Endothelial cell (in vitro differentiated cells): ENCODE measurements at places on chromosomes 3 and 15.

DNA sequence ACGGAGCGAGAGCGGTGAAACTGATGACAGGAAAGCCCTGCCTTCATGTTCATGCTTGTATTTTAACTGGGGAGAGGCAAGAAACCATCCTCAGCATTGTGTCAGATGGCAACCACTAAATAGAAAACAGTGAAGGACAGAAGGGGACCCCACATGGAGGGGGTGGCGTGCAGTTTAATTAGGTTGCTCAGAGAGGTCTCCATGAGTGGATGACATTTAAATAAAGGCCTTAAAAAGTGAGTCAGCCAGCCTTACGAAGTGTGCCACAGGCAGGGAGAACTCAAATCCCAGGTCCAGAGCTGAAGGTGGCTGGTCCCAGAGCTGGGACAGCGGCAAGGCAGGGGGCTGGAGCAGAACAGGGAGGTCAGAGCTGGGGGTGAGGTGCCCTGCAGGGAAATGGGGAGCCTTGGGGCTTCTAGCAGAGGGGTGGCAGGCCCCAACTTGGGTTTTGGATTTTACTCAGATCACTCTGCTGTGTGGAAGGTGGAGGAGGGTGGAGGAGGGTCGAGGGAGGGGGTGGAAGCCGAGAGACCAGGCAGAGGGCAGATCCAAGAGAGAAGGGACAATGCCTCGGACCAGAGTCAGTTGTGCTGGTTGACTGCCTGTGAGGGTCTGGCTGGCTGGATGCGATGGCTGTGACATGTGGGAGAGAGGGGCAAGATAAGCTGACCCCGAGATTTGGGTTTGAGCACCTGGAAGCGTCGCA, 73.7 kb downstream of the KLF13 start:
- no peak overlapping the region for H3K4me3 ChIP-seq
- H3K36me3 ChIP-seq, result peaks cover 4% of the 10 kb centered on the region
- no peak for DNase-seq
- peaks cover 6% of the 10 kb centered on the region for H3K4me1 ChIP-seq

DNA sequence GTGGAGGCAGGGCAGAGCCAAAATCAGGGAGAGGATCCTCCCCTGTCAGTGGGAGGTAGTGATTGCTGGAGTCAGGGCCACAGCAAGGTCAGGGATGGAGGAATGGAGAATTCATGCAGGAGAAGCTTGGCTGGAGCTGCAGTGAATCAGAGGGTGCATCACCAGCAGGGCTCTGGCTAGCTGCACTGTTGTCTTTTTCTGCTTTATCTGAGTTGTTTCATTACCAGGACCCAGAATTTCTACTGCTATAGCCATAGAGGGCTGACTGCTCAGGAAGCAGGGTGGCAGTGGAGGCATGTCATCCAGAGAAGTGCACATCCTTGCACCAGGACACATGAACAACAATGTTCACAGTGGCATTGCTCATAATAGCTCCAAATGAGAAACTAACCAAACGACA, 113.5 kb upstream of the GALNT15 start:
- H3K4me3 ChIP-seq, result peak overlapping the region; percentile 18
- H3K36me3 ChIP-seq, result no peaks in the 10 kb centered on the region
- no peak for DNase-seq
- peaks cover 16% of the 10 kb centered on the region for H3K4me1 ChIP-seq
- H3K27ac ChIP-seq, result peak overlapping the region; percentile 62

- H3K4me1 ChIP-seq, result no peaks in the 10 kb centered on the region
- H3K27me3 ChIP-seq, result no peaks in the 10 kb centered on the region
- DNase-seq, result no peak
- H3K27ac ChIP-seq, result no peak overlapping the region
Measured at GRCh38 chr3:163382183-163382582, 1696.1 kb downstream of the SI start.

DNA sequence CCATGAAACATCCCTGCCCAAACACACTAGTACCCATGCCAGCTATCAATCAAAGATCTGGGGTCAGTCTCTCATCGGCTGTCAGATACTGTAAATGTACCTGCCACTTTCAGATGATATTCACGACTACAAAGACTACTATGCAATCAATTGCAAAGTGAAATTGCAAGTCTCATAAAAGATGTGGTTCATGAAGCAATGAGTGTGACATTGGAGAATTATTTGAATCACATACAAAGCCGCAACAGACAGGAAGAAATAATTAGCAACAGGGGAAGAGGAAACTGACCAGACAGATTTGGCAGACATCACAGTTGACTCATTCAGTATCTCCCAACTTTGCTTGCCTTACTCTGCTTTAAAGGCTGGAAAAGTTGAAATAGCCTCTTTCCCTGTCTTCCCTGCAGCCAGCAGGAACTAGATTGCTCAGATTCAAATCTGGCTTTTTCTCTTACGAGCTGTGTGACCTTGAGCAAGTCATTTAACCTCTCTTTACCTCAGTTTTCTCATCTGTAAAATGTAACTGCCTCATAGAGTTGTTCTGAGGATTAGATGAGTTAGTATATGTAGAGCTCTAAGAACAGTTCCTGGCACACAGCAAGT, 95.7 kb upstream of the C3orf80 start:
- H3K4me3 ChIP-seq, result no peak overlapping the region
- DNase-seq, result no peak
- H3K4me1 ChIP-seq, result peaks cover 2% of the 10 kb centered on the region
- no peak overlapping the region for H3K27ac ChIP-seq
- H3K27me3 ChIP-seq, result peaks cover 2% of the 10 kb centered on the region

DNA sequence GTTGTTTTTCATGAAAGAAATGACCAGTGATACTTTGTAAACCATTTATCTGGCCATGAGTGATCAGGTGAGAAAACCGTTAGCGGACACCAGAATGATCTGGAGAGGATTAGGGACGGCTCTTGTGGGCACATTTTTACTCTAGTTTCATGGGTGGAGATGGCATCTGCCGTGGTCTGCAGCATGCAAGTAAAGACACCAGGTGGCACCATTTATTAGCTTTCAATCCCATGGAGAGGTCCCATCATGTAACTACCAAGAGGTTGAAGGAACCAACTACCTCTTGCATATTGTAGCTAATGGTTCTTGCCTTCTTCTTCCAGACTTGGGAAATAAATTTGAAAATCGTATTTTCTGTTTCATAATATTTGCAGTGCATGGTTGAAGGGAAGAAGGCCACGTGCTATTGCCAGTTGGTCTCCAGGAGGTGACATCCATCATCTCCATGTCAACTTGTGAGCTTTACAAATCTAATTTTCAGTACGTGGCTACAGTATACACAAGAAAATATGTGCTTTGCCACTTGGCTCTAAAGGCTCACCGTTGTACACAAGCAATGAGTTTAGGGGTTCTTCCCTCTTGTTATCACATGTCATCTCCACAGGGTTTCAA, 1.5 kb upstream of the MAPKBP1 start:
- peaks cover 4% of the 10 kb centered on the region for H3K36me3 ChIP-seq
- no peak overlapping the region for H3K4me3 ChIP-seq
- H3K4me1 ChIP-seq, result peaks cover 35% of the 10 kb centered on the region
- peak; percentile 60 for DNase-seq
- H3K27ac ChIP-seq, result no peak overlapping the region

GRCh38 chr3:143041903-143042302, 40.5 kb downstream of the U2SURP start:
- peaks cover 20% of the 10 kb centered on the region for H3K36me3 ChIP-seq
- H3K4me3 ChIP-seq, result no peak overlapping the region
- no peaks in the 10 kb centered on the region for H3K27me3 ChIP-seq
- H3K4me1 ChIP-seq, result no peaks in the 10 kb centered on the region

GRCh38 chr15:34933432-34933975, 36.0 kb downstream of the AQR start:
- no peaks in the 10 kb centered on the region for H3K27me3 ChIP-seq
- H3K4me1 ChIP-seq, result peaks cover 10% of the 10 kb centered on the region
- H3K27ac ChIP-seq, result peak overlapping the region; percentile 77
- H3K4me3 ChIP-seq, result no peak overlapping the region
- no peak for DNase-seq

DNA sequence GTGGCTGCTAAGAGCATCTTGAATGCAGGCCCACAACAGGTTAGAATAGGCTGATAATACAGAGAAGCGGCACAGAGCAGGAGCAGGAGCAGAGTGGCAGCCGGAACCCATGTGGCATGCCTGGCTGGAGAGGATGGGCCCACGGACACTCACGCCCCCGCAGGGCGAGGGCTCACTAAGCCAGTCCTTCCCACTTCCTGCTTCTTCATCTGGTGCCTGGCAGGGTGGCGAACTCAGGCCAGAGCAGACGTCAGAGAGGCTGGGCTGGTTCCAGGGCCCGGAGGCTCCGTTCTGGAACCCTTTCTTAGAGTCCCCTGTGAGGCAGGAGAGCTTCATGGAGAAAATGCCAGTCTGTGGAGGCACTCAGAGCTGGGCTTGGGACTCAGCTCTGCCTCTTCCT, 195.1 kb downstream of the NTRK3 start:
- H3K27ac ChIP-seq, result no peak overlapping the region
- DNase-seq, result no peak
- H3K36me3 ChIP-seq, result no peaks in the 10 kb centered on the region
- H3K4me3 ChIP-seq, result no peak overlapping the region

DNA sequence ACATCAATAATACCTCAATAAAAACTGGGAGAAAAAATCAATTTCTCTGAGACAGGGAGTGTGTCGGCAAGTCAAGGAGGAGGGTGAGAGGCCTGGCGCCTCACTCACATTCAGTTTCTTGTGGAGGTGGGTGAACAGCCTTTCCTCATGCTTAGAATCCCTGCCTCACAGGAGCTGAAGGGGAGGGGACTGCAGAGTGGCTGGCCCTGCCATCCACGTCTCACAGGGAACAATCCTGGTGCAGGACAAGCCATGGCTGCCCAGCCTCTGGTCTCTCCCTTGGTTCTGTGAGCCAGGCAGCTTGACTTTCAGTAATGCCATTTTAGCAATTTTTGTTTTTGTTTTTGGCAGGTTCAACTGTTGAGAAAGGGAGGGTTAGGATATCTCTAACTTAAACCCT, 126.5 kb upstream of the HACD2 start:
- no peaks in the 10 kb centered on the region for H3K27me3 ChIP-seq
- H3K4me3 ChIP-seq, result no peak overlapping the region
- DNase-seq, result no peak
- no peak overlapping the region for H3K27ac ChIP-seq
- H3K4me1 ChIP-seq, result peaks cover 7% of the 10 kb centered on the region
- H3K36me3 ChIP-seq, result no peaks in the 10 kb centered on the region

DNA sequence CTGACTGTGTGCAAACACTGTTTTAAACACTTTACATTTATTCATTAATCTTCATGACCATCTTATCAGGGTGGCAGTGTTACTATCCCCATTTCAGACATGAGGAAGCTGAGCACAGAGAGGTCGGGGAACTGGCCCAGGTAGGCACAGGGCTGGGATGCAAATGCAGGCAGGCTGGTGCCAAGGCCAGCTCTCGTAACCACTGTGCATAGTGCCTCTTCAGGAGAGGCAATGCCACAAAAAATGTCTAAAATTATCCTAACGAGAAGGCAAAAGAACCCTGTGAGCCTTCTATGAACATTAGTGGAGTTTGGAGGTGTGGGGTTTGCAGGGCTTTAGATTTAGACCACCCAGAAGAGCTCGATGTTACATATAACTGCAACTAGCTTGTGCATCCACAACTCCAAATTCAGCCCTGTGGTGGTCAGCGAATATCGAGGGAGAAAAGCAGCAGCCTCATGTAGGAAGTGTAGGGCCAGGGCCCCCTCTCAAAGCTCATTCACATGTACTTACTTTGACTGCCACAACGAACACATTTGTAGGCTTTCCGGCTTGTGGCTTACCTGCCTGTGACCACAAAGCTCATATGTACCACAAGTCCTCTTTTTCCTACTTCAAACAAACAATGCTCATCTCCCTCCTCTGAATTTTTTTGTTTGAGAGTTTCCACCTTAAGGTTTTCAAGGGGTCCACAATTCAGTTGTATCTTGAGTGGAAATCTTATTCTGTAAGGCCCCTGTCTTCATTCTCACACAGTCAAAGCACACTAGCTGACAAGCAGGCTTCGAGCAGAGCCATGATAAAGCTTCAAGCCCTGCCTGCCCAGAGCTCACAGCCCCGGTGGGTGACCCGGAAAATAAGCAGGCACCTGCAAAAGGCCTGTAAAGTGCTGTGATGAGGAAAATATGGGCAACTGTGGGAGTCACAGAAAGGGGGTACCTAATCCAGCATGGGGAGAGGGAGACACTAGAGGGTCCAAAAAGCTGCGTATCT, 722.9 kb upstream of the CFAP20DC start:
- H3K27ac ChIP-seq, result no peak overlapping the region
- no peak for DNase-seq
- H3K4me3 ChIP-seq, result no peak overlapping the region
- no peaks in the 10 kb centered on the region for H3K27me3 ChIP-seq
- no peaks in the 10 kb centered on the region for H3K4me1 ChIP-seq

GRCh38 chr15:70066447-70066846, 31.3 kb downstream of the TLE3 start:
- H3K36me3 ChIP-seq, result peaks cover 39% of the 10 kb centered on the region
- peaks cover 1% of the 10 kb centered on the region for H3K27me3 ChIP-seq
- no peak overlapping the region for H3K4me3 ChIP-seq

DNA sequence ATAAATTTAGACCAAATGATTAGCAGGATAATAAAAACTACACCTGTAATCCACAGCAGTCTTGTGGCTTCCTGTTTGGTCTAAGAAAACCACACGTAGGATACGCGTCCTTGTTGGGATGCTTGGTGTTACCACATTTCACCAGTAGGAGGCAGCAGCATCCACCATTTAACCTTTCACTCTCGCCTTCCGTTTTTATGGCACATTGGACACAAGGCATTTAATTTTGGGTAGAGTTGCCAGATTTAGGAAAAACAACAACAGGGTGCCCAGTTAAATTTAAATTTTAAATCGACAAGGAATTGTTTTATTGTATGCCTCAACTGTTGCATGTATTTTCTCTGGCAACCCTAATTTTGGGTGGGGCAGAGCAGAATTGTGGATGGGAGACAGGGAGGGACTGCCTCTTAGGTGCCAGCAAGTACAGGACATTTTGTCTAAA, 6.3 kb downstream of the LRRC31 start:
- no peak overlapping the region for H3K4me3 ChIP-seq
- H3K27me3 ChIP-seq, result peaks cover 6% of the 10 kb centered on the region
- H3K4me1 ChIP-seq, result peaks cover 6% of the 10 kb centered on the region
- H3K27ac ChIP-seq, result no peak overlapping the region
- peak; percentile 77 for DNase-seq

DNA sequence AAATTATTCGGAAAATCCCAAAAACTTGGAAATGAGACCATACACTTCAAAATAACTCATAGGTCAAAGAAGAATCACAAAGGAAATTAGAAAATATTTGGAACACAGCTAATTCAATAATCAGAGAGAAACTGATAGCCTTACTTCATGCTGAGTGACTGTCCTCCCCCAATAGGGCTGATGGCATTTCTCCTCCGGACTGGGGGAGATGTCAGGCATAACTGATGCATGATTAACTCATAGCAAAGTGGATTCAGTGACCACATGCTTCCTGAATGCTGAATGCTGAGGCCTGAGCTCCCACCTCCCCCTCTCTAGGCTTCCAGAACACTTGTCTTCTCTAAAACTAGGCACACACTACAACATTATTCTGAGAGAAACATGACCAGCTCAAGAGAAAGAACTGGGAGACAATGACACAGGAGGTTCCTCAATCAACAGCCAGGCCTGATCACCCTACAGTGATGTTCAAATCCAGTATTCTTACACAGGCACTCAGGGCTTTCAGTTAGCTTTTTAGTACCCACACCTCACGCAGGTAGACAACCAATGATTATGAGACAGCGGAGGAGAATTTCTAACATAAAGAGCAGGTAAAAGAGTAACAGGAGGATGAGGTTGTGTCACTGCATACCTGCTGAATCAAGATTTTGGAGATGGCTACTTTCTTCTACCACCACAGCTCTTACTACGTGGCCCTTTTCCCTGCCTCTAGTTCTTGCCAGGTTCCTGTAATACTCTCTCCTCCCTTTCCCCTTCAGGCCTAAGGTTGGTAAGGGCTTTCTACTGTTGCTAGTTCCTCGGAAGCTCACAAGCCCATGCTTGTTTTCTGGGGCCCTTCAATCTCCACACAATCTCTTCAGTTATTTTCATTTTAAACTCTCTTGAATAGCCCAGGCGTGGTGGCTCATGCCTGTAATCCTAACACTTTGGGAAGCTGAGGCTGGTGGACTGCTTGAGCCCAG, 96.1 kb downstream of the FMN1 start:
- no peak for DNase-seq
- H3K4me1 ChIP-seq, result no peaks in the 10 kb centered on the region
- no peak overlapping the region for H3K27ac ChIP-seq
